ENCODE measurements at places on chromosomes 2 and 18.

DNA sequence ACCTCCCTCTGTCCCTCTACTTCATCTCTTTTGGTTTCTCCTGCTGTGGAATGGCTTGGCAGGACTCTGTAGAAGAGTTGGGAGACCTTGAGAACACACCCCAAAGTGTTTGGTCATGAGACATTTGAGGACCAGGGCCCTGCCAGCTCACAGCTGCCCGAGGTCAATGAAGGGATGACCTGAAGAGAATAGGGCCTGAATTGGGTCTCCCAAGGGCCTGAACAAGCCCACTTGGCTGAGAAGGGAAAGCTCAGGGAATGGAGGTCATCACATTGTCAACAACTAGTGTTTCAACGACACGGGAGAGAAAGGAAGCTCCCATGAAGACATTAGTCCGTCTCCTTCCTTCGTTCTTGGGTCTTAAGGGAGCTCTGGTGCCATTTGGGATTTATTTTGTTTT is 52.8 kb downstream of the TTC32 start:
- no peak for DNase-seq

DNA sequence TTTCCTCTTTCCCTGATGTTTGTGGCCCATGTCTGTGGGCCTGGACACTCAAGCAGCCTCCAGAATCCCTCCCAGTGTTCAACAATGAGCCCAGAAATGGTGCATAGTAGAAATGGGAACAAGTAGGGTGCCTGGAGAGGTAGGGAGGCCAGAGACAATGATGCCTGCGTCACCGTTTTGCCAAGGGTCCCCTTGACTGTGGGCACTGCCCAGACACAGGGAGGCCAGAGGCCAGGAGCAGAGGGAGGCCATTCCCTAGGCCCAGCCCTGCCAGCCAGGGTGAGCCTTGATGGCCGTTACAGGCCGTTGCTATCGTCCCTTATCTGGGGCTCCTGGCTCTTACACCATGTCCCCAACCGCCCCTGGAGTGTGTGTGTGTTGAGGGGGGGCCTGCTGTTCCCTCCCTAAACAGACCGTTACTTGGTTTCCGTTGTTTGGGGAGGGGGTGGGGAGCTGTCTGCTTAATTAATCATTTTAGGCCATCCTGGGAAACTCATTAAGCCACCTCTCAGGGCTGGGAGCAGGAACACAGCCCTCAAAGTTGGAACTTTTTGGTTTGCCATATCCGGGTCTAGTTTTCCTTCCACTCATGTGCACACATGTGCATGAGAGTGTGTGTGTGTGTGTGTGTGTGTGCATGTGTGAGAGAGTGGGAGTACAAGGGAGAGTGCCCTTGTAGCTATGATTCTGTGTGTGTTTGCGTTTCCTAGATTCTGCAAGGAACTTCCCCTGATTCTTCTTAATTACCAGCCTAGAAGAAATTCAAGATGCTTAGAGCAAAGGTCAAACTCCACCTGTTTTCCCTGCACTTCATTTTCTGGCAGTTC is 135.2 kb upstream of the HAAO start:
- DNase-seq, result no peak

- DNase-seq, result no peak
Observed at GRCh38 chr18:63683152-63683551, 19.6 kb upstream of the SERPINB11 start.

DNA sequence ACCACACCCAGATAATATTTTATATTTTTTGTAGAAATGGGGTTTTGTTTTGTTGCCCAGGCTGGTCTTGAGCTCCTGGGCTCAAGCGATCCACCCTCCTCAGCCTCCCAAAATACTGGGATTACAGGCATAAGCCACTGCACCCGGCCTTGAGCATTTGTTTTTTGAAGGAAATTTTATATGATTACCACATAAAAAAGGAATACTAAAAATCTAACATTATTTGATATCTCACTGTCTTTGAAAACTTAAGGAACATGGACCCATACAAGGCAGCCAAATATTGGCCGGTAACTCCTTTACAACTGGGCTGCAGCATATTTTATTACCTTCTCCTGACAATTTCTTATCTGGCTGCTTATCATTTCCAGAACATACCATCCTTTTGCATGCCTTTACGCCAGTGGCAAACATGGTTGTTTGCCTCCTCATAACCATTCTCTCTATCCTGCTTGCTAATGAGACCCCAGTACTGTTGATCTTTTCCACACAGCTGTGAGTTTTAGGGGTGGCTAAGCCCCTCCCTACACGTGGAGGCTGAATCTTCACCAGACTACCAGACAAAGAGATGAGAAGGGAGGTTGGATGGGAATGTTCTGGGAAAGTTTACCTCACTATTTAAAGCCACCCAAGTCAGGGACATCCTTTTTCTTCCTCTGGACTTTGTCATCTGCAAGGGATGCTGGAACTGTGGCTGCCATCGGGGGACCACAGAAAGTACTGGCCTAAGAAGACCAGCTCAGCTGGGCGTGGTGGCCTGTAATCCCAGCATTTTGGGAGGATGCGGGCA is 157.5 kb downstream of the TGIF1 start:
- DNase-seq, result no peak

DNA sequence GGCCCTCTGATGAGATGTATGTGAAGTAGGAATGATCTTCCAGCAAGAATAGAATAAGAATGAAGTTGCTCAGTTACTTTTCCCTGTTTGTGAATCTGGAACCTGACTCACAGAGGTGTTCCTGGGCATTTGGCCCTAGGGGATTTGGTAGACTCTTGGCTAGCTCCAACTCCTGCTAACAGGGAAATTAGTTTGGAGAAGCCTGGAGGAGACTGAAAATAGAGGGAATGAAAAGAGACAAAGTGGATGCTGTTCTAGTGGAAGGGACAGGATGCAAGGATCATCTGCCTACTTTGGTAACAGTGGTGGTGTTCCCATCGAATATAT is 19.6 kb downstream of the TMEM17 start:
- no peak for DNase-seq

GRCh38 chr2:139916822-139917221 is 1136.6 kb upstream of the NXPH2 start:
- no peak for DNase-seq

GRCh38 chr2:9228088-9228751 is 21.6 kb downstream of the ASAP2 start:
- DNase-seq, result no peak

GRCh38 chr18:72672364-72673184 is 128.4 kb upstream of the CBLN2 start:
- peak; percentile 20 for DNase-seq

GRCh38 chr2:45283764-45284620 is 274.7 kb upstream of the SIX2 start:
- no peak for DNase-seq

GRCh38 chr2:205357732-205358131 is 324.6 kb upstream of the NRP2 start:
- DNase-seq, result no peak

- DNase-seq, result no peak
Observed at GRCh38 chr18:79496978-79497637, 101.4 kb downstream of the NFATC1 start.
